ENCODE measurements at places on chromosomes 6 and 20.
A peak's percentile ranks its signal among the peaks of the same experiment; 100 is the strongest.

- no peak for DNase-seq
Measured at GRCh38 chr20:9156529-9157280, 87.8 kb downstream of the PLCB4 start.

DNA sequence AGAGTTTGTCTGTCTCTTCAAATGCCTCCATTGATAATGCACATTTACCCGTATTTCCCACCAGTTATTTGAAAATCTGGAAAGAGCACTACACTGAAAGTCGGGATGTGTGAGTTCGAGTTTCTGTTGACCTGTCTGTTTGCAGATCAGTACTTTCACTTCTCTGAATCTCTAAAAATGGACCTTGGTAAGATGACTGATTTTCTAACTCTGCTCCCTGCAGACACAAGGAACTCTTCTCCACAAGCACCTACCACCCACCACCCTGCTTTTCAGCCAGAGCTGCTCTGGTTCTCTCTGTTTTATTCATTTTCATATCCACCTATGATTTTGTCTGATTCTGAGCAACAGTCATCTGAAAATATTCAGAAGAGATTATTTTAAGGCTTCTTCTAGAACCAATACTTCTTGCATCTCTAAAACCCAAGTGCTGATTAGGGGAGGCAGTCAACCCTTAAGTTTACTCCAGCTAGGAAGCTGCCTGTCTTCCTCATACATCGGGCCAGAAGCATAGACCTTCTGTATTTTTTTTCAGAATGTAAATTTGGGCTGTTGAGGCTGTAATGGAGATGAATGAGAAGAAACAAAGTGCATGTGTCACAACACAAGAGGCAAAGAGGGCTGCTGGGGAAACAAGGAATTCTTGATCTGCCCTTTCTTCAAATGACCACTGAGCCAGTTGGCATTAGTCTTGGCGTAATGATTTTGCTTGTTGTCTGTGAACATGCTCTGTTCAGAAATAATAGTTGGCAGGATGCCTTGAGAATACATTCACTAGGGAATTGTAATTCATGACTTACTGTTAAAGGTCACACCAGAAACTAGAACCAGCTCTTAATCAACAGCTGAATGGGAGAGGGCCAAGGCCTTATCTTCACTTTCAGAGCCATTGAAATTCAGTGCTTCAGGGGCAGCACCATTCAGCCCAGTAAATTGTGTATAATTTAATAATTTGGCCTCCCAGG, 85.4 kb upstream of the MYLIP start:
- DNase-seq, result no peak

GRCh38 chr6:15329197-15329671, 83.4 kb downstream of the JARID2 start:
- DNase-seq, result peak; percentile 78

- DNase-seq, result no peak
Measured at GRCh38 chr6:107511511-107511993, 21.6 kb downstream of the SOBP start.

- no peak for DNase-seq
Measured at GRCh38 chr20:44646023-44646640, 5.4 kb downstream of the ADA start.

DNA sequence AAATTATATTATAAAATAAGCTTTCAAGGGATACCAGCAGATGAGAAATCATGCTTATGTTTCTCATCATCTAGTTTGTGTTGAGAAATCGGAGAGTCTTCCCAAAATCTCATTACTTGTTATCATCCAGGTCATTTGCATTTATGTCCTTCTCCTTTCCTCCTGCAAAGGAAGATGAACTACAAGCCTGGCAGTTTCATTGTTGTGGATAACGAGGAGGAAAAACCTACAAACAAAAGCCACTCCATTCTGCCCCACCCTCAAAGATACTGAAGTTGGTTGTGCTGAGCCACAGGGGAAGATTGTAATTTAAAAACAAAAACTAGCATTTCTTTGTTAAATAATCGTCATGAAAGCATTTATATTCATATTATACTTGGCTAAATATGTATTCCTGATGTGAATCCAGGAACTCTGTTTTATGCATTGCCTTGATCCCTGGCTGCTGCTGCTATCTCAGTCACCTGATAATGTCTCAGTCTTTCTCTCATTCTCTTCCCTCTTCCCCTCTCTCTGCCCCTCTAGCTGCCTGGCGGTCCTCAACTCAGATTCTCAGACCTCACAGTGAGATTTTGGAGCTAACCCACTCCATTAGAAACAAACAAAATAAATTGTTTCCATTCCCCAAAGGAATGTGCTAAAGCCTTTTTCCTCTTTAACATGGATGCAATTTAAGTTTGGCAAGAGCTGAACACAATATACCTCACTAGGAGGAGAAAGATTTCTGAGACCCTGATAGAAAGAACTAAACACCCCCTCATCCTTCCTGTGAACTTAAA, 185.3 kb downstream of the ADAT2 start:
- no peak for DNase-seq

DNA sequence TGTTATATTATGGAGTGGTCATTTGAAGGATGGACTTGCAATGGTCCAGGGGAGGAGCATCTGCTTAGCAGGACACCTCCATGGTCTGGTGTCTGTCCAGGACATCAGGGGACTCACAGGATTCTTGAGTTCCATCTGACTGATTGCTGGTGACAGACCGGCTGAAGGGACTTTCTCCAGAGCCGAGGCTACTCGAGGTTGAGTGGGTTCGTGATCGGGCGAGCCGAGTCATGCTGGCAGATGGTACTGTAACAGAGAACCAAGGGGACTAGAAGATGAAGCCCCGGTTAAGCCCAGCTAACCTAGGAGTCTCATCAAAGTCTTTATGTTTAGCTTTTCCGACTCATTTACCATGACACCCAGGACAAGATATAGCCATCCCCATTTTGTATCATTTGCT, 7.5 kb upstream of the SLA2 start:
- no peak for DNase-seq

- no peak for DNase-seq
Measured at GRCh38 chr20:23645575-23645974, 7.8 kb upstream of the CST3 start.

DNA sequence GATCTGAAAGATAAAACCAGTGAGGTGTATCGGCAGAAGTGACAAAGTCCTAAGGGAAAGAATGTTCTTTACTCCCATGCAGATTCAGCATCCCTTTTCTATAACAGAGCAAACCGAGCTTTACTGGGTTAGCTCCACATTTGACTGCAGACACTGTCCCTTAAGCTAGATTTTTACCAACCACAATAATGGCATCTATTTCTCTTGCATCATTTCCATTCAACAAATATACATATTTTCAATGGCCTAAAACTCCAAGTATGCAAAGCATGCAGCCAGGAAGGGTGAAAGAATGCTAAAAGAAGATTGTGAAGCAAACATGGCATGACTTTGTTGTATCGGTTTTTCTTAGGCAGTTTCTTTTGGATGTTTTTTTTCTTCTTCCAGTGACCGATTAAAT, 255.4 kb downstream of the OGFRL1 start:
- peak; percentile 5 for DNase-seq
